ENCODE measurements at places on chromosomes 4 and X.

DNA sequence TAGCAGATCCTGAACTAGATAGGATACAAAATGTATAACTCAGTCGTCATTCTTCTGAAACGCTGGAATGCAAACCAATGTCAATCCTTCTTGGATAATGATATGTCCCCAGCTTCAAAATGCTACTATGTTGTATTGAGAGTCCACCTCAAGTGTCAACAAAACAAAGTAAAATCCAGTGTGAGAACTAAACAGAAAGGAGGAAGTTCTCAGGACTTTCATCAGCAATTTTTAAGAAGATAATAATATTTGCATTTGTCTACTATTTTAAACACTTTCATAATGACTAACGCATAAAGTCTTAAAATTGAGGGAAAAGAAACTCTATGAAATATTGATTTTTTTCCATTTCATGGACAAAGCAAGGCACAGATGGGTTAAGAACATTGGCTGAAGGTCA is 36.3 kb downstream of the SOD3 start:
- DNase-seq, result no peak

DNA sequence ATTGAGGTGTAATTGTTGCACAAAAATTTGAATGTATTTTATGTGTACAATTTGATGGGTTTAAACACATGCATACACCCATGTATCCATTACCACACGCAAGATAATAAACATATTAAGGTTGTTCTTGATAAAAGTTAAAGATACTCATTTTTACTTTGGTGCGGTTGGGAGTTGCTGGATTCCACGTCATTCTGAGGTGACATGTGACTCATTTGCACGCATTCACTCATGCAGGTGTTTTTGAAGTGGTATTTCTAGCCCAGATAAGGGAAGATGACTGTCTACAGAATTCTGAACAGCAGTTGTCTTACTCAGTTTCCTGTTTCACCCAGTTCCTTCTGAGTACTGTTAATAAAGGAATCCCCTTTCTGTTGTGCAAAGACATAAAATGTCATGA is 142.0 kb downstream of the RTL3 start:
- DNase-seq, result no peak

DNA sequence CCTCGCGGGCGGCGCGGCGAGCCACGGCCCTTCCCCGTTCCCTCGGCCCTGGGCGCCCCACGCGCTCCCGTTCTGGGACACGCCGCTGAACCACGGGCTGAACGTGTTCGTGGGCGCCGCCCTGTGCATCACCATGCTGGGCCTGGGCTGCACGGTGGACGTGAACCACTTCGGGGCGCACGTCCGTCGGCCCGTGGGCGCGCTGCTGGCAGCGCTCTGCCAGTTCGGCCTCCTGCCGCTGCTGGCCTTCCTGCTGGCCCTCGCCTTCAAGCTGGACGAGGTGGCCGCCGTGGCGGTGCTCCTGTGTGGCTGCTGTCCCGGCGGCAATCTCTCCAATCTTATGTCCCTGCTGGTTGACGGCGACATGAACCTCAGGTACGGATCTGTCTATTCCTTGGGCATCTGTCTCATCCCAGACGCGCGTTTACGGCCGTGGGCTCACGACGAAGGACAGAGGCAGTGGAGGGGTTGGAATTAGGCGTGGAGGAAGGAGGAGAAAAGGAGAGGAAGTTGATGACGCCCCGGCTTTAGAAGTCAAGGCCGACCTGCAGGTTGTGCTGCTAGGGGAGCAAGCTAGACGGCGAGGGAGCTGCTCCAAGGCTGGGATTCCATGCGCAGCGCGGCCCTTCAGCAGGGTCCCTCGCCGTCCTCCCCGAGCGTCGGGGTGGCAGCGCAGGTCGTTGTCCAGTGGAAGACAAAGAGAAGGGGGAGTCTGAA is 792 bp downstream of the SLC10A4 start:
- DNase-seq, result no peak

DNA sequence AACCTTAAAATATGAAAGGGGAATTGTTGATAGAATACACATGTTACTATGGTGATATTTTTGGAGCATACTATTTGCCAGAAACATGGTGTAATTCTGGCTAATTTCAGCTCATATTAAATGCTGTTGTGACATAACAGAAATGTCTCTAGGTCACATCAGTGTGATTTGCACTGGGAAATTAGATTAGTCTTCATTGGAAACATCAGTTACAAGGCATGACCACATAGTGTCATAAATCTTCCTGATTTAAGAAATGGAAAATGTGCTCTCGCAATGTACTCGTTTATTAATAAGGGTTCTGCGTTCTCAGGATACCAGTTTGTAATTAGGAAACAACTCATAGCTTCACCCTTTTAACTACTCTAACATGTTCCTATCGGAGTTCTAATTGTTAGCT is 72.9 kb upstream of the GYPA start:
- no peak for DNase-seq

DNA sequence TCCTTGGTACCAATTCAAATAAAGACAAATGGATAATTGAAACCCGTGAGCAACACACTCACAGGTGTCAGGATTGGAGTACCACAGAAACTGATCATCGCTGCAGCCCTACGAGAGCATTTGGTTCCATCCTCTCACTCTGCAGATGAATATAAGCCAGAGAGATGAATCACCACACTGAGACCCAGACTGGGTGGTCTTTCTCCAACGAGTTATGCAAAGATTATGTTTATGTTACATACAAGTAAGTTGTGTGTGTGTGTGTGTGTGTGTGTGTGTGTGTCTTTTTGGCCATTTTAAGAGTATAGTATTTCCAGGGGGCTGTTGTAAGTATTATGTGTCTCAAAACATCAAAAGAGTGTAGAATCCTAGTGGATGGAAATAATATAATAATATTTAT is 329.5 kb upstream of the ZFP42 start:
- no peak for DNase-seq

DNA sequence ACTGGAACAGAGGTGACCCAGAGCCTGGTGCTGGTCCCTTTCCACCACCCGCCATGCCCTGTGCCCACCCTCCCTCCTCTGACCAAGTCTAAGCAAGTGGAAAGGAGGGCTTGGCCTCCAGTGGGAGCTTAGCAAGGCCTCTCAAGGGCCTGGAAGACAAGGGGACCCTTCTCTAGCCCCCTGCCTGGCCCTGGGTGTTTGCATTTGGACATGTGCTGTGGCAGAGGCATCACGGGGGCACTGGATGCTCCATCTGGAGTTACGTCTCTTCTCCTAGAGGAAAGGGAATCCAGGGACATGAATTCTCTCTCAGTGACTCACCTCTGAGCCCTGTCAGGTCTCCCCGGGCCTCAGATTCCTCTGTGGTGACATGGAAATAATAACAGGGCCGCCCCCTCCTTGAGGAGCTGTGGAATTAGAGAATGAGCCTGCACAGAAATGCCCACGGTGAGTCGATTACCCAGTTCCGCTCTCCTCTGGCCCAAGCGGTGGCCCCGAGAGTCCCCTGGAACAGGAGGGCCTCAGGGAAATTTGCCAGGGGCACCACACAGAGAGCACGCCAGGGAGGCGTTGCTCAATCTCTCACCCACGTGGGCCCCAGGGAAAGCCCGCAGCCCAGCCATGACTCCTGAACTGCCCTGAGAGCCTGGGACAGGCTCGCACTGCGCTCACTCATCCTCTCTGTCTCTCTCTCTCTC is 189.6 kb downstream of the BCOR start:
- DNase-seq, result no peak

DNA sequence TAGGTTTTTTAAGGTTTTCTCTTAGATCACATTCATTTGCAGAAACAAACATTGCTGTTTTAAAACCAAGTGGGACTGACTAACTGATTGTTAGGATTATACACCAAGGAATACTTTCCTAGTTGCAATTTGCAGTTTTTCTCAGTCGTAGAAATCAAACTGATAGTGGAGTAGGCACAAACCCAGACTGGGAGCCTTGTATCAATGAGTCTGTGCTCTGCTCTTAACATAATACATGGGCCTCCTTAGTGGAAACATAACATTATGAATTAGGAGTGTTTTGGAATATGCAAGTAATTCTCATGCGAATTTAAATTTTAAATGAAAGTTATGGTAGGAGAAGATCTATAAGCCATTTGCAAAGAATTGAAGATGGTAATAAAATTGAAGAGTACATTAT is 223.5 kb downstream of the CLCN4 start:
- DNase-seq, result no peak

- no peak for DNase-seq
Measured at GRCh38 chr4:122857160-122857559, 30.5 kb downstream of the FGF2 start.
